Stimulated activated memory B cell treated with anti-CD40 and anti-IgM and Interleukin-4, amounts not matched to agents 10 μg/mL and 1 μg/mL and 100 μg/mL, for 72 hours (primary cell): ENCODE measurements at places on chromosomes 12 and 14.

GRCh38 chr12:96077081-96077480 lies 41.7 kb upstream of the LTA4H start:
- no peak for ATAC-seq
- H3K4me3 ChIP-seq = no peak overlapping the region
- H3K27ac ChIP-seq = no peak overlapping the region
- H3K4me1 ChIP-seq = peaks cover 20% of the 10 kb centered on the region
- no peaks in the 10 kb centered on the region for H3K36me3 ChIP-seq

DNA sequence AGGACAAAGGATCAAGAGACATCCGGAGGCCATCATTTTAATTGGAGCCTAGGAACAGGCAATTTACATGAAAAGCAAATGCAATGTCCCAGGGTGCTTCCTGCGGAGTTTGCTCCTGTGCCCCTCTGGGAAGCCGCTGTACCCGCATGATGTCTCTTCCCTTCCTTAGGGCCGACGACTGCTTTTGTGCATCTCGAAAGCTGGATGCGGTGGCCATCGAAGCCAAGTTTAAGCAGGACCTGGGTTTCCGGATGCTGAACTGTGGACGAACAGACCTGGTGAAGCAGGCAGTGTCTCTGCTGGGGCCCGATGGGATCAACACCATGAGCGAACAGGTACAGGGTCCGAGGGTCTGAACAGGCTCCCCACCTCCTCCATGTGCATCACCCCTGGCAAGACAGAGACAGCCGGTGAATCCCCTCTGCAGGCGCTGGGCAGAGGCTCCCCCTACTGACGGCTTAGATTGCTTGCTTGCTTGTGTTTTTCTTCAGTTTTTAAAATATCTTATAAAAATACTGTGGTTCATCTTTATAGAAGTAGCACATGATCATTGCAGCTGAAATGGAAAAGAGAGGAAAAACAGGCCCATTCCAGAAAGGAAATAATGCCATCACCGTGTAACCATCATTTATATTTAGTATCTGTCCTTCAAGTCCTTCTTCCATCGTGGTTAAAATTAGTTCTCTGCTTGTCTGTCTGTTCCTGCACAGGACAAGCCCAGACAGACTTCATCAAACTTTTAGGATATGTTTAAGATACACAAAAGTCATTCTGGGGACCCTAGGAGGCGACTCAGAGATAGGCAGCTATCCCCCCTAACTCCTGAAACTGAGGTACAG lies 75.4 kb upstream of the PWP1 start:
- H3K27ac ChIP-seq = no peak overlapping the region
- H3K36me3 ChIP-seq = no peaks in the 10 kb centered on the region
- no peak overlapping the region for H3K4me3 ChIP-seq
- no peak for ATAC-seq

DNA sequence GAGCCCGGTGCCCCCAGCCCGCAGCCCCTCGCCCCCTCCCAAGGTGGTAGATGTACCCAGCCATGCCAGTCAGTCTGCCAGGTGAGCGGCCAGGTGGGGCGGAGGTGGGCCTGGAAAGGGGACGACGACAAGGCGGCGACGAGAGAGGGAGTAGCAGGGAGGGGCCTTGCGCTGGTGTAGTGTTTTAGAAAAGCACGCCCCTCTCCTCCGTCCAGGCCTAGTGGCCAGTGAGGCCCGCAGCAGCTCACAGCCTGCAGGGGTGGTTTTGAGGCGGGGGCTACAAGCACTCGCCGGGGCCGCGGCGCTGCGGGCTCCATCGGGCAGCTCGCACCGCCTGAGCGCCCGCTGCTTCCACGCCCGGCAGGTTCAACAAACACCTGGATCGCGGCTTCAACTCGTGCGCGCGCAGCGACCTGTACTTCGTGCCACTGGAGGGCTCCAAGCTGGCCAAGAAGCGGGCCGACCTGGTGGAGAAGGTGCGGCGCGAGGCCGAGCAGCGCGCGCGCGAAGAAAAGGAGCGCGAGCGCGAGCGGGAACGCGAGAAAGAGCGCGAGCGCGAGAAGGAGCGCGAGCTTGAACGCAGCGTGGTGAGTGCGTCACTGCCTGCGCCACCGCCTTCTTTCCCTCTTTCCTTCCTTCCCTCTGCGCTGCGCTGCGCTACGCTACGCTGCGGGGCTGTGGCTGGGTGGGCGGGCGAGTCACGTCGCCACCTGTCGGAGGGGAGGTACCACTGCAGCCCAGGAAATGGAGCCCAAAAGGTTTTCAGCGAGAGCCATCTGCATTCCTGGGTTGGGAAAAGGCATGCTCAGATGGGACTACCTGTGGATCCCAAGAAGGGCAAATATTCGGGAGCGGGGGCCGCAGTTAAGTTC lies 5.9 kb upstream of the RNU7-1 start:
- H3K36me3 ChIP-seq = peaks cover 63% of the 10 kb centered on the region
- peaks cover 65% of the 10 kb centered on the region for H3K4me1 ChIP-seq
- no peaks in the 10 kb centered on the region for H3K27me3 ChIP-seq
- peak; percentile 95 for ATAC-seq

GRCh38 chr12:67789266-67789665 lies 140.7 kb downstream of the DYRK2 start:
- H3K36me3 ChIP-seq = peaks cover 12% of the 10 kb centered on the region
- no peak overlapping the region for H3K27ac ChIP-seq
- no peaks in the 10 kb centered on the region for H3K27me3 ChIP-seq
